T1000 (cell line): ENCODE measurements at places on chromosomes 1 and 21.

- DNase-seq: no peak
These were observed 4.1 kb upstream of the ANKRD35 start for GRCh38 chr1:145889722-145890121.

- DNase-seq: no peak
These were observed 2.2 kb downstream of the SFPQ start for GRCh38 chr1:35190784-35191183.

- no peak for DNase-seq
These were observed 8.8 kb downstream of the ADCY10 start for GRCh38 chr1:167905182-167905581.

GRCh38 chr1:92315766-92316599, 17.1 kb downstream of the RPAP2 start:
- DNase-seq: no peak
